ENCODE measurements at places on chromosomes 12 and 14. TPM values are rescaled to one million over a fixed set of nuclear protein-coding genes. Genes with fewer than 3 reads are reported as not detected.

Gene LHX5
- not detected for total RNA-seq

GRCh38 chr12:27383429-27384260, 51.0 kb downstream of the BMAL2 start:
- peak; percentile 50 for DNase-seq

GRCh38 chr12:93447555-93448290, 6.0 kb upstream of the UBE2N start:
- DNase-seq: no peak

Gene KRT8
- total RNA-seq: 4.2 TPM

GRCh38 chr14:73342670-73343069, 105.4 kb downstream of the PAPLN start:
- DNase-seq: no peak

- DNase-seq: no peak
Measured at GRCh38 chr12:124368421-124369032, 73.6 kb downstream of the RFLNA start.

- no peak for DNase-seq
Measured at GRCh38 chr14:33525626-33526025, 425.2 kb downstream of the EGLN3 start.

GRCh38 chr12:107200394-107200793, 107.0 kb upstream of the CRY1 start:
- no peak for DNase-seq

- DNase-seq: no peak
Measured at GRCh38 chr14:34078117-34078743, 127.4 kb upstream of the EGLN3 start.

GRCh38 chr14:101821528-101821927, 60.0 kb downstream of the PPP2R5C start:
- peak; percentile 52 for DNase-seq

DNA sequence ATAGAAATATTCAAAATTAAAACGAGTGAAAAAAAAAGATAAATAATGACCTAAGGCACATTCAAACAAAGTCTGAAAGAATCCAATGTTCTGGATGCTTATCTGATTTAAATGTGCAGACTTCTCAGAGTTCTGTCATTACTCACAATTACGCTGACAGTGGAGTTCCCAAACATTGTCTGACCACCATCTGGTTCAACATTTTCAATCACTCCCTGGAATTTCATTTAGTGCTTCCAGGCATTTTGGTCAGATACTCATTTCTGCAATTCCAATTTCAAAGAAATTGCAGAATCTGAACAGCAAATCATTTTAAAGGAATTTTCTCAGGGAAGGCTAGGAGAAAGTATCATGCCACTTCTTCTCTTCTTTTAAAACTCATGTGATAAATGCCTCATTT, 398.2 kb upstream of the PDE3A start:
- no peak for DNase-seq

Gene TMEM253
- total RNA-seq: not detected

Gene NYNRIN
- total RNA-seq: 0.03 TPM

- no peak for DNase-seq
Measured at GRCh38 chr12:106767954-106768822, 6.3 kb upstream of the RIC8B start.

GRCh38 chr14:68372368-68372767, 420.5 kb downstream of the ZFP36L1 start:
- no peak for DNase-seq

Gene CCDC197
- 0.35 TPM for total RNA-seq

DNA sequence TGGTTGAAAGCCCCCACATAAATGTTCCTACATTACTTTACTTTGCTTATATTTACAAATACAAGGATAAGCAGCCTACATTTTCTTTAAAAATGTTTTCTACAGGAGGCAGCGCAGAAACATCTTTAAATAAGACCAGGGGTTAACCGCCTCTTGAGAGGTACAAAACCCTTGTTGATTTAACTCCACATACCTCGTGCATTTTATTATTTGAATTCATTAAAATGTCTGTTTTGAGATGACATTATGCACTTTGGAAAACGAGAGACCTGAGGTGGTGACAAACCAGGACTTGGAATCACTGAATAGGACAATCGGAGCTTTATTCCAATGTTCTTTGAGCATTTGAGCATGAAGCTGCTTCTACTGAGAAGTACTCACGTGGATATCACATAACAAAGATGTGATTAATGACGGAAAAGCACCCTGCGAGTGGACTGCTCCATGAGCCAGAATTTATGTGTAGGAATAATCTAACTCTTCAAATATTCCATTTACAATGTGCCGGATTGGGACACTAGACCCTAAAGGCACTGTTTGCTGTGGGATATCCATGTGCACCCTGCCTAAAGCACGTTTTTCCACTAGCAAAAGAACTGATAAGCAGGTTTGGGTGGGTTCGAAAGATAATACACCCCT, 746 bp upstream of the DUSP16 start:
- no peak for DNase-seq

Gene TEAD4
- total RNA-seq: 4.1 TPM

Gene CPM
- total RNA-seq: 101 TPM

Gene PIWIL1
- not detected for total RNA-seq

- DNase-seq: no peak
Measured at GRCh38 chr12:117884161-117884560, 84.6 kb downstream of the KSR2 start.

Gene B4GALNT1
- total RNA-seq: 3.6 TPM

Gene BMP4
- 0.11 TPM for total RNA-seq

DNA sequence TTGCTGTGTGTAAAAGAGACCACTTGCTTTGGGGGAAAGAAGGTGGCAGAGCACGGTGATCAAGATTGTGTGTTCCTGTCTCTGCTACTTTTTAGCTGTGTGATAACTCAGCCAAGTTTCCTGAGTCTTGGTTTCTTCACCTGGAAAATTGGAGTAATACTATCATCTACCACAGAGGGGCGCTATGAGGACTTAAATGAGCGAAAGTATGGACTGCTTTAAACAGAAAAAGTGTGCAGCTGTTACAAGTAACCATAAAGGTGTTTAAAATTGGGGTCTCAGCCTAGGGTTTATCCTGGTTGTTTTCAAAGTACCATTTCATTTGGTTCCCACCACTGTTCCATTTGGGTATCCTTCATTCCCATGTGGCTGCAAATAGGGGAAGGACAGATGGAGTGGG, 65.9 kb upstream of the WSCD2 start:
- DNase-seq: no peak

DNA sequence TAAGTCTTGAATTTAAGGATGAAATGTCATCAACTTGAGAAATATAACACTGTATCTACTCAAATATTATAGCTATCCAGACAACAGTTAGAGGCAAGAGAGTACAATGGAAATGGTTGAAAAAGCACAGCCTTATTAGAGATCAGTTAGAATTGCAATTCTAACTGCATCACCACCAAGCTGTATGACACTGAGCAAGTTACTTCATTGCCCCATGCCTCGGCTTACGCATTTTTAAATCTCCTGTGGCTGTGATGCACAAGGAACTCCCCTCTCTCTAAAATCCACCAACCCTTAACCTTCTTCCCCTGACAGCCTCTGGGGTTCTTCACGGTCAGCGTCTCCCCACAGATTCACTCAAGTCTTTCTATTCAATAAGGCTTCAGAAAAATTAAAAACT, 75.1 kb downstream of the MED13L start:
- no peak for DNase-seq

GRCh38 chr14:102517392-102518062, 8.0 kb upstream of the ANKRD9 start:
- DNase-seq: no peak

DNA sequence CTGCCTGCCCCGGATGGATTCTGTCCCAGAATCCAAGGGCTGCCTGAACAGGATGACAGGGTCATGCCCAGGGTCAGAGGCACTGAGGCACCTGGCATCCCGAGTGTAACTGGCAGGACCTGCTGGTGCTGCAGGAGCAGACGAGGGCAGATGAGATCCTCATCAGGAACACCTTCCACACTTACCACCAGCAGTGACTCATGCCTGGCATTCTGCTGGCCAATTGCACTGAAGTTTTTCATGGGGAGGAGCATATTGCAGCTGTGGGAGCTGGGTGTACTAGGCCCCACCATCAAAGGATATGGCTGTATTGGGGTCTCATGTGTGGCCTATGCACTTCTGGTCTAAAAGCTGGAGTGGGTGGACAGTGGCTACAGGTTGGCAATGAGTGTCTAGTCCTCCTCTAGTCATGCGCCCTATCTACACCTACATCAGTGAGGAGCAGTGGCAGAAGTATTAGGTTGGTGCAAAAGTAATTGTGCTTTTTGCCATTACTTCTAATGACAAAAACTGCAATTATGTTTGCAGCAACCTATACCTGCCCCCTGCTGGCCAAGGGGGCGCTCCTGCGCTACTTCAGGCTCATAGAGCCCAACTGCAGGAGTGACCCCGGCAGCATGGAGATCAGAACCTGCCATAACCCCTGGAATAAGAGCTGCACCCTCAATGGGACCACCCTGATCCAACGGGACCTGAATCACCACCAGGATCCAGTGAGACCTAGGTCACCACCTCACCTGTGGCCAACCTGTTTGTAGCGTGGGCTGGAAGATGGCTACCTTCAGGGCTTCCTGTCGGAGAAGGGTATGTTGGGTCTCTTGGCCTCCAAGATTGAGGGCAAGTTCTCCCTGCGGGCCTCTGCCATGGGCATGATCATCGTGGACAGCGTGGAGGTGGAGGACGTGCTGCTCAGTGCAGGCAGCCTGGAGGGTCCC, 8.0 kb upstream of the C12orf42 start:
- DNase-seq: peak; percentile 47

DNA sequence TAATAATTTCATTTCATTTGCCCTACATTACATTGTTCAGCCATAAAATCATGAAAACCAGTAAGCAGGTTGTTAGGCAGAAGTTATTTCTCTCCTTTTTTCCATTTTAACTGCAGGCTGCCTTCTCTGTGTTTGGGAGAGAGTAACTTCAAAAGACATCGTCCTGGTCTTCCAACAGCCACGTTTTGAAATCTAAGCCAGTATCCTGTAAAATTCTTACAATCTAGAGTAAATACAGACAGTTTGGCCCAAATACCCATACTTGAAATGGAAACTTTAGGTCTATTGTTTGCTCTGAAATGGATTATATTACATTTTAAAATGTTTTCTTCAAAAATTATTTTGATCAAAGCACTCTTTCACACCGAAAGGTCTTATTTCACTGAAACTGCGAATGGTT, 66.1 kb upstream of the SLCO1C1 start:
- DNase-seq: no peak

- no peak for DNase-seq
Measured at GRCh38 chr12:21666722-21667121, 9.1 kb upstream of the LDHB start.

DNA sequence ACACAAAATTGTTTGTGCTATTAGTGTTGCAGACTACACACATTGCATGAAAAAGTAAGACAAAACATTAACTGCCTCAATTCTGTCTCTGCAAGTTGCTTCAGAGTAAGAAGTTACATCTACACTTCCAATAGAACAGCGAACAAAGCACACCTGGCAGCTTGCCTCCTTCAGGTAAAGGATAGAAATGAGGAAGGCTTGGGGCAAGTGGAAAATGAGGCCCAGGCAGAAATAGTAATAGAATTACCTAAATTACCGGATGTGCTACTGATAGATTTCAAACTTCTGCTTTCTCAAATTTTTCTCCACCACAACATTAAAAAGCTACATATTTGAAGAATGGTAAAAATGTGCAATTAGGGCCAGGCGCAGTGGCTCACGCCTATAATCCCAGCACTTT, 37.7 kb downstream of the CCDC175 start:
- no peak for DNase-seq

- DNase-seq: no peak
Measured at GRCh38 chr12:41108032-41108431, 80.1 kb upstream of the PDZRN4 start.
